Left colon (tissue), 2 donors: ENCODE measurements at places on chromosomes 4 and X.

GRCh38 chrX:129783291-129783713, 3.6 kb downstream of the SASH3 start:
- DNase-seq: no peak

GRCh38 chr4:152953514-152953913, 17.4 kb downstream of the FHDC1 start:
- no peak for DNase-seq

- no peak for DNase-seq
Observed at GRCh38 chrX:70026112-70026850, 23.5 kb downstream of the AWAT2 start.

DNA sequence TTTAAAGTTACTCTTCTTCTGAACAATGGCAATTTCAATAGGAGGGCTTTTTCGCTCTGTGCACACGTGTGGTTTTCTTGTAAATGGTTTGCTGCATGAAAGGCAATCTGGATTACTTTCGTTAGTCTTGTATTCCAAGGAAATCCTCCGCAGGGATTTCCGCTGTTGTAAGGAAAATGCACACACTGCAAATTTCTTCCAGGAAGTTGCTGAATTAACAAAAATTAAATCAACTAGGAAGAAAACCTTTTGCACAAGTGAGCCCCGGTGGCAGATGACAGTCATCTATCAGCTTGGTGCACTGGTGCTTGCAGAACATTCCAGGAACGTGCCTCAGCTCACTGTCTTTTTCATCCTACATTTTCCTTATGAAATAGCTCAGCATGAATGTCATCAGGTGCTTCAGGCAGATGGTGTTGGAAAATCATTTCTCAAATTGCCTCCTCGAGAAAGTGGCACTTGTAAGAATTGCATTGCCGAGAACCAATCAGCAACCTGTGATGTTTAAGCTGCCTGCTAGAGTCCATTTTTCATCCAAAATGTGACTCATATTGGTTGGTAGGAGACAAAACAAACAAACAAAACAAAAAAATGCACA, 272.4 kb upstream of the VCX start:
- no peak for DNase-seq

GRCh38 chr4:67883902-67884301, at the start of gene TMPRSS11D:
Gene TMPRSS11D (minus strand): TSS chr4:67884002. CDS start chr4:67883933, 69 bp downstream.
- no peak for DNase-seq
